ENCODE measurements at places on chromosomes 2 and 18. TPM values are rescaled to one million over a fixed set of nuclear protein-coding genes. Genes with fewer than 3 reads are reported as not detected.

EMX1 gene
- not detected for total RNA-seq

NTSR2 gene
- not detected for total RNA-seq

CPO gene
- total RNA-seq, result 0.13 TPM

BBS5 gene
- total RNA-seq, result 4.9 TPM

CBLN2 gene
- 0.44 TPM for total RNA-seq

AGXT gene
- 0.13 TPM for total RNA-seq

CROCC2 gene
- total RNA-seq, result 0.04 TPM

RAB6C gene
- total RNA-seq, result 0.09 TPM

C2orf66 gene
- total RNA-seq, result 0.04 TPM

SLC38A11 gene
- 0.35 TPM for total RNA-seq

KCNIP3 gene
- total RNA-seq, result 5.8 TPM

ALPP gene
- 0.09 TPM for total RNA-seq

CRIM1 gene
- total RNA-seq, result 20.4 TPM

NPPC gene
- total RNA-seq, result 1.5 TPM

DAPL1 gene
- total RNA-seq, result not detected

PTGR3 gene
- 15.9 TPM for total RNA-seq

SCG2 gene
- total RNA-seq, result 0.09 TPM

TCF23 gene
- 0.35 TPM for total RNA-seq

SLC4A3 gene
- total RNA-seq, result 5.5 TPM

CFAP65 gene
- not detected for total RNA-seq

RFX8 gene
- total RNA-seq, result 1.9 TPM

FAM237A gene
- total RNA-seq, result not detected

PCARE gene
- 0.09 TPM for total RNA-seq

GCA gene
- total RNA-seq, result 10.6 TPM

PASK gene
- total RNA-seq, result 2.2 TPM

PRSS56 gene
- total RNA-seq, result 2.6 TPM

BZW1 gene
- 139 TPM for total RNA-seq

CYP1B1 gene
- total RNA-seq, result 2.7 TPM

TXNDC2 gene
- total RNA-seq, result 0.04 TPM

ZEB2 gene
- 114 TPM for total RNA-seq

GALNT5 gene
- 9.6 TPM for total RNA-seq

EMILIN2 gene
- total RNA-seq, result 23.0 TPM

DNER gene
- total RNA-seq, result 1.9 TPM

KLHL30 gene
- 16.2 TPM for total RNA-seq

PFN4 gene
- 1.8 TPM for total RNA-seq

ESPNL gene
- 2.9 TPM for total RNA-seq

SCTR gene
- not detected for total RNA-seq

EGR4 gene
- total RNA-seq, result not detected

DSG1 gene
- total RNA-seq, result not detected

KIF5C gene
- total RNA-seq, result 0.66 TPM

All from muscle of leg (tissue), 16 donors.